H54 (cell line): ENCODE measurements at places on chromosomes 7 and 10.

- no peak for DNase-seq
These were observed 72.3 kb downstream of the CCDC71L start for GRCh38 chr7:106588422-106589197.

GRCh38 chr7:83326223-83326622, 163.5 kb upstream of the PCLO start:
- DNase-seq, result no peak

GRCh38 chr10:119395280-119396007, 147.1 kb downstream of the RGS10 start:
- DNase-seq, result no peak

DNA sequence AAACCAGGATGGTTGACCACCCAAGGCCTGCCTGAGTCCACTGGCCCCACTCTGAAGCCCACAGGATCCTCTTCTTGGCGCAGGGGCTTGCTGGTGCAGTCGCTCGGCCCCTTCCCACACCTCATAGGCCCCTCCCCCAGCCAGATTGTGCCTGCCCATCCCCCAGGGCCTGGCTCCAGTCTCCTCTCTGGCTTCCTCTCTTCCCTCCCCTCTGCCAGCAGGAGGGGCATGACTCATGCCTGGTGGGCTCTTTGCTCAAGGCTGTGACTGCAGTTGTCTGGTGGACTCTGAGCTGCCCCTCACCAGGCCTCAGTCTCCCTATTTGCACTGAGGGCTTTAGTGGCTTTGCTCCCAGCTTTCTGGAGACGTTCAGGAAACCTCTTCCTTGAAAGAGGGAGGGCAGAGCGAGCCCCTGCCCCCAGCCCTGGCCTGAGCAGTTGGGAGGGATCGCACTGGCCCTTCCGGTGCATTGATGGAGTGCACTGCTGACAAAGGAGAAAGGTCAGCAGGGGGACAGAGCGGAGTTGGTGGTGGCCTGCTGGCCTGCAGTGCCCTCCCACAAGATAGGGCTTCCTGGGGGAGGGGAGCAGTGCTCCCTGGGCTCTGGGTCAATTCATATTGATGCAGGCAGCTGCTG, 60.7 kb downstream of the ZMIZ1 start:
- peak; percentile 54 for DNase-seq

DNA sequence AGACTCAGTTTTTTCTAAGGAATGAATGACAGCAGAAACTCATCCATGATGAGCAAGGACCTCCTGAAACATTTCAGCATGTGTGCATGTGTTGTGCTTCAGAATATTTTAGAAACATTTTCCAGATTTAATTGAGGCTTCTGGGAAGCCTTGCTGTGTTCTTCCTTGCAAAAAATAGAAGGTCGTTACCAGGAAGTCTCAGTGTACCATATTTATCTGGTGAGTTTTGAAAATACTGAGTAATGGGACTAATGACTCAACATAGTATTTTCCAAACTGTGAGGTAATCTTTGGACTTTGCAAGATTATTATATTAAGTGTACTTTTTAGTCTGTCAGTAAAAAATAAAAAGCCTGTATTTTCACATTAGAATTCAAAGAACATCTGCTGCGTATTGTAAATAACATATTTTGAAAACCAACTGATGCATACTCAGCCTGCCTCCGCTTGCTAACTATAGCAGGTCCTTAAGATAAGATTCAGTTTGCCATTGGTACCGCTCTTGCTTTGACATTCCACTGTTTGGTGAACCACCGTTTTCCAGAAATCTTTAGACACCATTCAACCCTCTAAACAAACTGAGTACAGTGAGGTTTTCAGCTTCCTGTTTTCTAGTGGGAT, 739.6 kb upstream of the GALNT17 start:
- DNase-seq, result no peak

DNA sequence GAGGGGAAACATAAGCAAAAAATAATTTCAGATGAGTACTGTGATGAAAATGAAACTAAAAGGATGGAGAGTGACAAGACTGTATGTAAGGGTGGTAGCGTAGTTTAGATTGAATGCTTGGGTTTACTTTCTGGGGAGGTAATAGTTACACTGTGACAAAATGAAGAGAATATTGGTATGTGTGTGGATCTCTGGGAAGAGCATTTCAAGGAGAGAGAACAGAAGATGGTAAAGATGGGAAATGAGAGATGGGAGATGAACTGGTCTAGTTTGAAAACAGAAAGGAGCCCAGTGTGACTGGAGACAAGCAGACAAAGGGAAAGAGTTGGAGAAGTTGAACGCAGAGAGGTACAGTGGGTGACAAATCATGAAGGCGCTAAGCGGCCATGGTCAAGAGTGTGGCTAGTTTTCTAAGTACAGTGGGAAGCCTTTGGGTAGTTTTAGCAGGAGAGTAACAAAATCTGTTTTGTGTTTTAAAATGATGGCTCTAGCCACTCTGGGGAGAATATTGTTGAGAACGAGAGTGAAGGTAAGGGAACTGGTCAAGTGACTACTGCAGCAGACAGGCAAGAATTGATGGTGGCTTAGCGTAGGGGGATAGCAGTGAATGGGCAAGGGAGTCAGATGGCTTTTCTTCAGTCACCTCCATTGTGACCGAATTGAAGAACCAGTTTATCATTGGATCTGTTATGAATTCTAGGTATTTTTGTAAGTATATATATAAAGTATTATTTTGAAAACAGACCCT, 22.6 kb downstream of the PALS2 start:
- no peak for DNase-seq

DNA sequence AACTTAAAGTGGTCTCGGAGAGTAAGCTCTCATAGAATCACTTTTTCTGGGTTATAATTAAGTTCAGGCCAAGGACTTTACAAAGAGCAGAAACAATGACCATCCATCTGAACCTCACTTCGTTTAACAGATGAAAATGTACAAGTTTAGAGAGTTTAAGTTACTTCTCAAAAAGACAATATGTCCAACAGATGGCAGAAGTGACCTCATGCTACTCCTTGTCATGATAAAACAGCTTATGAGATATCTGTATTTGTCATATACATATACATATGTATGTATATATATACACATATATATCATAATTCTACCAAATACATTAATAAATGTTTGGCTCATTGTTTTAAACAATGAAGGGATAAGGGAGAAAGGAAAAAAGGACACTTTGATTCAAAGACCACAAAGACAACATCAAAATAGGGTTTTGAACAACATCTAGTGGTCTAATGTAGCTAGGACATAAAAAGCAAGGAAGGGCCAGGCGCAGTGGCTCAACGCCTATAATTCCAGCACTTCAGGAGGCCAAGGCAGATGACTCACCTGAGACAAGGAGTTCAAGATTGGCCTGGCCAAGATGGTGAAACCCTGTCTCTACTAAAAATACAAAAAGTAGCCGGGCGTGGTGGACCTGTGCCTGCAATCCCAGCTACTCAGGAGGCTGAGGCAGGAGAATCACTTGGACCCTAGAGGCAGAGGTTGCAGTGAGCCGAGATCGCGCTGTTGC, 17.8 kb downstream of the NAPEPLD start:
- DNase-seq, result no peak

- no peak for DNase-seq
These were observed 116.6 kb downstream of the AOAH start for GRCh38 chr7:36607721-36608095.

DNA sequence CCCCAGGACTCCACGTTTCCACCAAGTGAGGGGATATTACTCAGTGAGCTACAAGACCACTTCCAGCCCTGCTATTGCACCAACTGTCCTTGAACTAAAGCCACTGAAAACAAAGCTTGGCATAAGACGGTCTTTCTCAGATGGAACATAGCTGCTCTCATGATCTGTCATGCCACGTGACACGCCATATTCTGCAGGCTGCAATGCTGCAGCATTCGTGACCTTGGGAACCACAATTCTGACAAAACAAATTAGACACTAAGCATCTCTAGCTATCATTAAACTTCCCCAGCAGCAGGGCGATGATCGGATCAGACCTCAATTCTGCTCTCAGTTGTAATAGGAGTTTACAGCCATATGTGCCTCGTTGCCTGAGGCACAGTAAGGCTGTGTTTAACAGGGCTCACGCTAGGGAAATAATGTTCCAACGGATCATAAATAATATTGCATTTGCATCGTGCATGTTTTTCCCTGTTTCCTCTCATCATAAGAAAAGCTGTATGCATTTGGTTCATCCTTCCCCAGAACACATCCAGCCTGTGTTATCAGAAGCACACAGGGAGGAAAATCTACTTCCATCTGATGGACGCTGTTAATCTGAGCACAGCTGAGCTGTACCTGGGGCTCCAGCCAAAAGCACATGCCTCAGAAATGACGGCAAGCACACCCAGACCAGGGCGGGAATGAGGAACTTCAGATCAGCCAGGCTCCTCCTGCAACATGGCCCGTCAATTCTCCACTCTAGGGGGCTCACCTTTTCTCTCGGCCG, 38.6 kb upstream of the CNPY1 start:
- peak; percentile 29 for DNase-seq

GRCh38 chr7:95421000-95421846, 13.6 kb downstream of the PON2 start:
- no peak for DNase-seq

DNA sequence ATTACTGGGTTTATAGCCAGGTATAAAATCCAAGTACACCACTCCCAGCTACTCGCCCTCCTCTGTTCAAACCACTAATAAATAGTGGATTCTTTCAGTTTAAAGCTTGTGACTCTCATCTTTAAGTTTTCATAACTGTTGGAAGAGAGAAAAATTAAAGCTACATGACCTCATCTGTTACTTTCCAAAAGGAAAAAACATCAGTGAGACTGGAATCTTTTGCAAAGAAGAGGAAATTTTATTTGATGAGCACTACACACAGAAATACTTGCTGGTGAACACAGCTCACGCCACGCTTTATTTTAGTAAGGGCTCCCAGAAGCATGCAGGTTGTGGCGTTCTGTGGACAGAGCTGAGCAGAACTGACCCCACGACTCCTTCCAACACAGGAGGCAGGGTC, 527.0 kb upstream of the MGMT start:
- DNase-seq, result no peak

- DNase-seq, result no peak
These were observed 104.2 kb upstream of the MKI67 start for GRCh38 chr10:128230401-128230800.

DNA sequence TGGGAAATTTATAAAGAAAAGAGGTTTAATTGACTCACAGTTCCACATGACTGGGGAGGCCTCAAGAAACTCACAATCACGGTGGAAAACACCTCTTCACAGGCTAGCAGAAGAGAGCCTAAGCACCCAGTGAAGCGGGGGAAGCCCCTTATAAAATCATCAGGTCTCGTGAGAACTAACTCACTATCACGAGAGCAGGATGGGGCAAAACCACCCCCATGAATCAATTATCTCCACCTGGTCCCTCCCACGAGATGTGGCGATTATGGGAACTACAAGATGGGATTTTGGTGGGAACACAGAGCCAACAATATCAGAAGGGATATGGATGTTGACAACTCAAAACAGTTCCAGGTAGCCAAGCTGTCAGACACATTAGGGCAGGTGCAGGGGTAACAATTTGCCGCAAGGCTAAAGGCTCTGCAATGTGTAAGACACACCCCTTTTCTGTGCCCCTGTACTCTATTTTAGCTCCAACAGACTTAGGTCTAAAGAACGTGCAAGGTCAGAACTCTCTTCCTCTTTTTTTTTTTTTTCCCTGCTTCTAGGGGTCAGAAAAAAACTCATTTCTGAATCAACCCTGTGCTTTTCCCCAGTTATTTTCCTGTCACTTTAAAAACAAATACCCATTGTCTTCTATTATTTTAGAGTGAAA, 30.7 kb upstream of the RBM20 start:
- no peak for DNase-seq

DNA sequence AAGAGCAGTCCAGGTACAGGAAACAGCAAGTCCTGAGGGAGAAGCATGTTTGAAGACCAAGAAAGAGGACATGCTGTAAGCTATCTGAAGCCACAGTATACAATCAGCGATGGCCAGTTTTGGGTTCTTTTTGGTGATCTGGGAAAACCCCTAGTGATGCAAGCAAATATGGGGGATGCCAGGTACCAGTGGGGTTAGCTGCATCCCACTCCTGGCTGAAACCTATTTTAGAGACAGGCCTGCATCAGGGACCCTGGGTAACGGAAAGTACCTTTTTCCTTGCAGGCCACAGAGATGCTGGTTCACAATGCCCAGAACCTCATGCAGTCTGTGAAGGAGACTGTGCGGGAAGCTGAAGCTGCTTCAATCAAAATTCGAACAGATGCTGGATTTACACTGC, 32.9 kb downstream of the AP3M1 start:
- DNase-seq, result no peak

- DNase-seq, result no peak
These were observed 191.5 kb downstream of the PHTF2 start for GRCh38 chr7:77989981-77990566.

GRCh38 chr10:93999401-93999851, 5.7 kb downstream of the PLCE1 start:
- no peak for DNase-seq

- peak; percentile 36 for DNase-seq
These were observed 19.0 kb upstream of the COL1A2 start for GRCh38 chr7:94375691-94376090.

DNA sequence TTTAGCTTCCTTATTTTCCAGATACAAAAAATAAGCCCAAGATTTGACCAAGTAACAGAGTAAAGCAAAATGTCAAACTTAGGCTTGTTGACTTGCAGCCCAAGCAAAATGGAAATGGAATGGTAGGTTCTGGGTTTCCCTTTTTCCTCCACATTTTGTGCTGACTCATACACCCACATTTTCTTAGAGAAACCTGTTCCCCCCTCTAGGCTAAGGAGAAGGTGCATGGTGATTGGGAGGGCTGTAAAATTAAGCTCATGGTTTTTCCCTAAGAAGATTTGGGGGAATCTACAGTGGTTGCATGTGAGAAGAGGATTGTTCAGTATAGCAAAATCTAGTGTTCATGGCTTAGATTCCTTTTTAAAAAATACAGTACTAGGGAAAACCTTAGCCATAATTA, 127.4 kb downstream of the ARL4A start:
- DNase-seq, result no peak

GRCh38 chr7:95828824-95829790, 56.8 kb downstream of the DYNC1I1 start:
- no peak for DNase-seq

DNA sequence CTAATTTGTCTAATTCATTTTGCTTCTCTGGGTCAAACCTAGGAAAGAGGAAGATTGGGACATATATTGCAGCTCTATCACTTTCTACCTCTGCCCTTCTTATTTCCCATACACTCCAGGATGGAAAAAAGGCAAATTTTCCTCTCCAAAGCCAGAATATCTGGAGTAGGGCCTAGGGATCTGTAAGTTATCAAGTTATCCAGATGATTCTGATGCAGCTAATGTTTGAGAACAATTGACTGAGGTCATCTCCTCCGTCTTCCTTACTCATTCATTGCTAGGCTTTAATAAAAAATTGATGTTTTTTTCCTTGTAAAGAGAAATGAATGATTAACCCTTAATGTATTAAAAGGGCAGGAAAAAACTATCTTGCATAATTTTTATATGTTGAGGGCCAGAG, 211.9 kb upstream of the GLI3 start:
- no peak for DNase-seq

DNA sequence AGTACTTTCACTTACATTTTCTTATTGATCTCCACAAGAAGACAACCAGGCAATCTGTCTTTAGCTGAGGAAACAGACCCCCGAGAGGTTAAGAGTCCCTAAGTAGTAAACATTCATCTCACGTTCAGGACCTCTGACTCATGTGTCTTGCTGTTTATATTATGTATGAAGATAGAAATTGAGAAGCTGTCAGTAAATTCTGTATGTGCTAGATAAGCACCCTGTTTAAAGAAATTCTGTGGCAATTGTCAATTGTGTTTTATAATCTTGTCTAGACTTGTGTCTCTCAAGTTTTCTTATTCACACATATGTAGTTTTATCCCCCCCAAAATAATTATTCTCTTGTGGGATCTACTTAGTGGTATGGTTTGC, 14.5 kb downstream of the ADK start:
- DNase-seq, result no peak

- DNase-seq, result no peak
These were observed 8.6 kb upstream of the INSIG1 start for GRCh38 chr7:155289107-155289506.
